ENCODE measurements at places on chromosomes 13 and 19. TPM values are rescaled to one million over a fixed set of nuclear protein-coding genes. Genes with fewer than 3 reads are reported as not detected.
A peak's percentile ranks its signal among the peaks of the same experiment; 100 is the strongest.

The SLC5A5 gene
- not detected for total RNA-seq

The ATP12A gene
- total RNA-seq = 0.17 TPM

The ZFR2 gene
- not detected for total RNA-seq

GRCh38 chr13:36807616-36808015, 11.4 kb upstream of the RFXAP start:
- no peak for DNase-seq

DNA sequence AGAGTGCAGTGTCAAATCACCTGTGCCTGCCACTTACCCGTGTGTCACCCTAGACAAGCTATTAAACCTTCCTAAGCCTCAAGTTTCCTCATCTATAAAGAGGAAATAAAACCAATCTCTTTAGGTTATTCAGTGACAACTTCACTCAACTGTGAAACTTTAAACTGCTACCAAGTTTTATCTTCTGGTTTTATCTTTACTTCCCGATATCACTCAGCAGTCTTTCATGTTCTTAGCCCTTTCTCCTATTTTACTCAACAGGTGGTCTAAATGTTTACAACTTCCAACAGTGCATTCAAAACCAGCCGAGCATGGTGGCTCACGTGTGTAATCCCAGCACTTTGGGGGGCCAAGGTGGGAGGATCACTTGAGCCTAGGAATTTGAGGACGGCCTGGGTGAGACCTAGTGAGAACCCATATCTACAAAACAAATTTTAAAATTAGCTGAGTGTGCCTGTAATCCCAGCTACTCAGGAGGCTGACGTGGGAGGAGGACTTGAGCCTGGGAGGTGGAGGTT, 59.6 kb downstream of the GPALPP1 start:
- no peak for DNase-seq

GRCh38 chr19:16509141-16510061, 13.2 kb downstream of the C19orf44 start:
- peak; percentile 74 for DNase-seq

DNA sequence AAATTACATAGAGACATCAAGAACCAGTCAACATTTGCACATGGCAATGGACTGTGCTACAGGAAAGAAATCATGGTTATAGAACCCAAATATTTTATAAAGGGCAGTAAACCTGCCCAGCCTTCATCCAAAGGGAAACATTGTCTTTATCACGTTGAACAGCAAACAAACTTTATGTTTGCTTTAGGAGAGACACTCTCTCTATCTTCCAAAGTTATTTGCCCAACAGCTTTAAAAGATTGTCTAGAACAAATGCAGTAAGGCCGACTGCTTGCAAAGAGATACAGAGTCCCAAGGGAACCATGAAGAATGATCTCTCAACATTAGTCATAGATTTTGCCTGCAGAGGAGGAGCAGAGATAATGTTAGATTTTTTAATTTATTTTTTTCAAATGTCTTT, 1323.5 kb upstream of the SLC10A2 start:
- no peak for DNase-seq

DNA sequence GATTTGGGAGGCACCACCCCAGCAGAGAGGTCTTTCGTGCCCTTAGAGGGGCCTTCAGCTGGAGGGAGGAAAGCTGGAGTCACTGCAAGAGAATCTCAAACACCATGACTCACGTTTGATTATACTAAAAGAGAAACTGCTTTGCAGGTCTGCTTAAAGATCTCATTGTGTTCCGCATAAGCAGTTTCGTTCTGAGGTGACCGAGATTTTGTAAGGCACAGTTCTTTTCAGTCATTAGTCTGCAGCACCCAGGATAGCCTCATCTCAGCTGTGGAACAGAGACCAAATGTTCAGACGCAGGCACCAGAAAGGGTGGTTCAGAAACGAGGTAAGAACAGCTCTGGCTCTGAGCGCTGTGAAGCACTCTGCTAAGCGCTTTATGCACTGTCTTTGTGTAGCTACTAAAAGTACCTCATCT, 71.2 kb upstream of the GTF3A start:
- no peak for DNase-seq

DNA sequence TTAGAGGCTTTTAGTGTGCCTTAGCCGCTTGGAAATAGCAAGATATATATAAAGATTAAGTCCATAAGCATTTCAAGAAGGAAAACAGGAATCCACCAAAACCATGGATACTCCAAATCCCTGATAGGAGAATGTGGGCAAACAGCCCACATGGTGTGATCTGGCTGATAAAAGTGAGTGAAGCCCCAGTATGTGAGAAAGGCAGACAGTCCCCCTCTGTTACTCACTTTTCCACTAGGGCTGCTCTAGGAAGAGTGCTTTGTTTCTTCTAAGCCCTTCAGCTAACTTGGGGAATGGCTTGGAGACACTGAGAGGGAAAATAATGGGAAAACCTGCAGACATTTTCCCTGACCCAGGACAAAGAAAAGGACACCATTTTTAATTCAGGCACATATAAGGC, 802.3 kb upstream of the PRR20A start:
- no peak for DNase-seq

DNA sequence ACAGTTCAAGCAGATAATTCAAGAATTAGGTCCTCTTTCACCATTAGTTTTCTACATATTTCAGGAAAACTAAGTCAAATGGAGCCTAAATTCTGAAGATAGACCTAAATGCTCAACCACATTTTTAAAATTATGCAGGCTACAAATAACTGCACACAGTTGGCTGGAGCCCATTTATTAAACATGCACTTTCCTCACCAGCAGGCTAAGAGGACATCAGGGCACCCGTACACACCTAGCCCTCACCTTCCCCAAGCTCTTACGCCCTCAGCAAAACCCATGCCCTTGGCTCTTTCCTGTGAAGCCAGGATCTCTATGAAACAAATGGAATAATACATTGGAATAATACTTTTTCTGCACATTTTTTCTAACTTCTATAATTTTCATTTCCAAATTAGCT, 18.2 kb downstream of the IRS2 start:
- DNase-seq = no peak

Data from mammary epithelial cell (primary cell).